ENCODE measurements at places on chromosomes 1 and 21.

GRCh38 chr21:32807717-32808380 is 36.3 kb upstream of the PAXBP1 start:
- no peak for DNase-seq

- no peak for DNase-seq
Observed at GRCh38 chr1:41500378-41500777, 15.9 kb upstream of the EDN2 start.

DNA sequence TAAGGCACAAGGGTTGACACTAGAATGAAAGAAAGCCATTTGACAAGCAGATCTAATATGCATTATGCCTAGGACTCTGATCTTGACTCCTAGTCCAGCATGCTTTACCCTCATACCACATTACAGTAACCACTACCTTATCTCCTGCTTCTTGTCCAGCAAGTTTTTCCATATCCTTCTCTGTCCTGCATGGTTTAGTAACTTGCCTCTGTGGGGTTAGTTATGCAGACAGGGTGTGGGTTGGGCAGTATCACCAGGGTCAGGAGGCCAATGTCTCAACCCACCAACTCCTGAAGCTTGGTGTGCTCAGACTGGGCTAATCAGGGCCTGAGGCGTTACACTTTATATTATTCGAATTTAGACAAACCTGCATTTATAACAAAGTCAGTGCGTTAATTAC is 18.8 kb downstream of the DHDDS start:
- DNase-seq: no peak

DNA sequence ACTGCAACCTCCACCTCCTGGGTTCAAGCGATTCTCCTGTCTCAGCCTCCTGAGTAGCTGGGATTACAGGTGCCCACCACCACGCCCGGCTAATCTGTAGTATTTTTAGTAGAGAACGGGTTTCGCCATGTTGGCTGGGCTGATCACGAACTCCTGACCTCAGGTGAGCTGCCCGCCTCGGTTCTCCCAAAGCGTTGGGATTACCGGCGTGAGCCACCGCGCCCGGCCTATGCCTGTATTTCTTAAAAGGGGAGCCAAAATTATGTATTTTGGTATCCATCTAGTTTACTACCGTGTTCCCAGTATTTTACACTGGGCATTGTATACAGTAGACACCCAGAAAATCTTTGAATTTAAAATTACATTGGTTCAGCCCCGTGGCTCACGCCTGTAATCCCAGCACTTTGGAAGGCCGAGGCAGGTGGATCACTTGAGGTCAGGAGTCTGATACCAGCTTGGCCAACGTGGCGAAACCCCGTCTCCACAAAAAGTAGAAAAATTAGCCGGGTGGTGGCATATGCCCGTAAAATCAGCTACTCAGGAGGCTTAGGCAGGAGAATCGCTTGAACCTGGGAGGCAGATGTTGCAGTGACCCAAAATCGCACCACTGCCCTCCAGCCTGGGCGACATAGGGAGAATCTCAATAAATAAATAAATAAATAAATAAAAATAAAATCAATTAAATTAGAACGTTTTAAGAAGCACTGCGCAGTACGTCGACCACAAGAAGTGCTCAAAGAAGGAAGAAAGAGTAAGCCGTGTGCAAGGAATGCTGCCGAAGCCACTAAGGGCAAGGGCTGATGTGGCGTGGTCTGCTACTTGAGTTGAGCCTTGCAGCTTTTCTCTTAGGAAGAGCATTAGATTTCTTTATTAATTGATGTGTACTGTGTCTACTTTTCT is 1.5 kb upstream of the THRAP3 start:
- DNase-seq: no peak

GRCh38 chr1:115084902-115085511 is 4.3 kb downstream of the TSPAN2 start:
- no peak for DNase-seq
